ENCODE measurements at places on chromosomes 1 and 21. TPM values are rescaled to one million over a fixed set of nuclear protein-coding genes. Genes with fewer than 3 reads are reported as not detected.

DNA sequence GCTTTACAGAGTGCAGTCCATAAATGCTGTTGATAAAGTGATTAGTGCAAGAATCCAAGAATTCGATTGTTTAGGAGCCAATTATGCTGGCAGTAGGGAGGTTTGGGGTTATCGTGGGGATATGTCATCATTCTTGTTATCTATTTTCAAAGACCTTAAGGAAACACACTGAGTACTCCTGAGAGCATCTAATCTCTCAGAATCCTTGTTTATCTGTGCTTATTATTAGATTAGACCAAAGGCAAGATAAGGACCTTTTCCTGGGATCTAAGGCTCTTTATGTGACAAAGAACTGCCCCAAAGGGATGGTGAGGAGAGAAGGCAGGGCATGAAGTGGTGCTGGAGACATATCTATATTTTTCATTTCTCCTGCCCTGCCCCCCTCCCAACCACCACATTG is 139.1 kb downstream of the TSEN15 start:
- H3K27ac ChIP-seq = no peak overlapping the region
- H3K27me3 ChIP-seq = no peaks in the 10 kb centered on the region
- no peaks in the 10 kb centered on the region for H3K36me3 ChIP-seq
- no peak for DNase-seq
- H3K4me1 ChIP-seq = no peaks in the 10 kb centered on the region

DNA sequence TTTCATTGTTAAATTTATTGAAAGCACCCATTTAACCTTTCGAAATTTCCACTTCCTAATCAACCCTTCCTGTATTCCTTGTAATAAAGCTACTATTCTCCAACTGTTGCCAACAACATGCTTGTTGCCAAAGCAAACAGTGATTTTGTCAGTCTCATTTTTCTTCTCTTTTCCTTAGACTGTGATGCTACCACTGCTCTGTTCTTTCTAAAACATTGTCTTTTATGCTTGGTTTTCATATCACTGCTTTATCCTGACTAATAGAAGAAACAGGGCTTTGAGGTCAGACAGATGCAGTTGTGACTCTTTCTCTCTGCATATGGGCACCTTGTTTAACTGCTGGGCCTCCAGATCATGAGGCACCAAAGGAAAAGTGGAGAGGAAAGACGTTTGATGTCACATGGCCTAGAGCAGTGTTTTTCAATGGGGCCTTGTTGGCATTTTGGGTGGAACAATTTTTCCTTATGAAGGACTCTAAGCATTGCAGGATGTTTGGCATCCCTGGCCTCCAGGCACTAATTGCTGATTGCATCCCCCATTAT is 56.1 kb downstream of the HMCN1 start:
- H3K4me3 ChIP-seq = no peak overlapping the region
- no peak overlapping the region for H3K27ac ChIP-seq
- no peaks in the 10 kb centered on the region for H3K4me1 ChIP-seq
- H3K36me3 ChIP-seq = no peaks in the 10 kb centered on the region
- H3K27me3 ChIP-seq = no peaks in the 10 kb centered on the region
- DNase-seq = no peak

DNA sequence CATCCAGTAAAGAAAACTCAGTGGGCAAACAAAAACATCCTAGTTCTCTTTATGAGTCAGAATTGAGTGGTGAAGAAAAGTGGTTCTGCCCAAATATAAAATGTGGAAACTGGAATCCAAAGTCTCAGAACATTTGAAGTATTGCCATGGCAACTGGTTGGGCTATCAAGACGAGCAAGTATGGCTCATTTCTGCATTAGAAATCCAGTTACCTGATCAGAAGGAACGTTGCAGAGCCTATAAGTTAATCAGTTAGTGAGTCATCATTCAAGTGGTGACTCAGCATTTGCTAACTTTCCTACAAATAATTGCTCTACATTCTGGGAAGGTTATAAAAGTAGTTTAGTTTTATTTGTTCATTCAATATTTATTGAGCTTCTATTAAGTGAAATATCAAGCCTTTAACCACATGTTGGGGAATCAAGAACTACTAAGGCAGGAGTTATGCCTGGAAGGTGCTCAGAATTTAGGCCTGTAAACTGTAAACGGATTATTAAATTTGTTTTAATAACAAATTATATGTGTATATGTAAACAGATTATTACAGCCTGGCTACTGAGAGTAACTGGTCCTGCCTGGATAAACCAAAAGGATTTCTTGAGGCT is 104.3 kb downstream of the PAPPA2 start:
- peak; percentile 11 for DNase-seq
- H3K27me3 ChIP-seq = no peaks in the 10 kb centered on the region
- H3K4me1 ChIP-seq = no peaks in the 10 kb centered on the region

GRCh38 chr1:197998110-197998509 is 80.9 kb downstream of the LHX9 start:
- H3K4me3 ChIP-seq = no peak overlapping the region
- DNase-seq = no peak
- no peaks in the 10 kb centered on the region for H3K27me3 ChIP-seq
- no peaks in the 10 kb centered on the region for H3K4me1 ChIP-seq
- no peaks in the 10 kb centered on the region for H3K36me3 ChIP-seq
- no peak overlapping the region for H3K27ac ChIP-seq

- no peak overlapping the region for H3K4me3 ChIP-seq
- no peaks in the 10 kb centered on the region for H3K27me3 ChIP-seq
- no peaks in the 10 kb centered on the region for H3K36me3 ChIP-seq
- DNase-seq = no peak
- H3K27ac ChIP-seq = no peak overlapping the region
Observed at GRCh38 chr1:72177711-72178110, 104.6 kb downstream of the NEGR1 start.

Gene LEFTY1
- 1.7 TPM for total RNA-seq
